ENCODE measurements at places on chromosomes 5 and 9.

DNA sequence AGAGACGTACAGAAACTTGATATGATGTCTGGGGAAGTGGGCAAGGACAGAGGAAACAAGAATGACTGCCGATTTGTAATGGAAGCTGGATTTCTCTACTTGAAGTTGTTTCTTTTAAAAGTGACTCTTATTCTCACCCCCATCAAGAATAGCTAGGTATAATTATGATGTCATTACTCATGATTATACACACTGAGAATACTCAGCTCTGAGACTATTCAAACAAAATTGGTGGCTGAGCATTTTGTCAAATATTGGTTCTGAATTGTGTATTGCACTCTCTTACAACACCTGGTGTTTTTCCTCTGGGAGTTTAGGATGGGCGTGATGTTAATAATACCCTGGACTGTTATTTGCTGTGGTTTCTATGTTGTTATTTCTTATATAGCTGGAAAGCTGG is 46.3 kb downstream of the MAST4 start:
- DNase-seq = no peak

DNA sequence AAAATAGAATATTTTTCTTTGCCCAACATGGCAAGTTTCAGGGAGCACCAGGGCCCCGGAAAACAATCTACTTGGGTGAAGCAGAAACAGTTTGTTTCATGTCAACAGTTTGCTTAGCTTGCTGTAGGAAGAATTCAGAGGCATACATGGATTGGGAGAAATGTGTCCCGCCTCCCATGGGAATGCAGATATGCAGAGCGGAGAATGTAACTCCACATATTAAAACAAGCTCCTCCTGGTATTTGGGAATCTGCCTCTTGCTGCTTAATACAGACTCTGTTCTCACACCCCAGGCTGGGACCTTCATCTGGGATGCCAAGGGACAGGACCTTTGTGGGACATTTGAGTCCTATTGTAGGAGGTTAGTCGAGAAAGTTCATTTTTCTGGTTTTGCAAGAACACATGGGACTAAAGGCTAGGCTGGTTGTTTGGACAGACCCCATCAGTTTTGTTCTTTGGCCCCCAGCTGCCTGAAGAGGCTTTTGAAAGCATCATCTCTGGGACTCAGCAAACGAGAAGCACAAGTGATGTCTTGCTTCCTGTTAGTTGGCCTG is 220.5 kb upstream of the ADRA1B start:
- no peak for DNase-seq

DNA sequence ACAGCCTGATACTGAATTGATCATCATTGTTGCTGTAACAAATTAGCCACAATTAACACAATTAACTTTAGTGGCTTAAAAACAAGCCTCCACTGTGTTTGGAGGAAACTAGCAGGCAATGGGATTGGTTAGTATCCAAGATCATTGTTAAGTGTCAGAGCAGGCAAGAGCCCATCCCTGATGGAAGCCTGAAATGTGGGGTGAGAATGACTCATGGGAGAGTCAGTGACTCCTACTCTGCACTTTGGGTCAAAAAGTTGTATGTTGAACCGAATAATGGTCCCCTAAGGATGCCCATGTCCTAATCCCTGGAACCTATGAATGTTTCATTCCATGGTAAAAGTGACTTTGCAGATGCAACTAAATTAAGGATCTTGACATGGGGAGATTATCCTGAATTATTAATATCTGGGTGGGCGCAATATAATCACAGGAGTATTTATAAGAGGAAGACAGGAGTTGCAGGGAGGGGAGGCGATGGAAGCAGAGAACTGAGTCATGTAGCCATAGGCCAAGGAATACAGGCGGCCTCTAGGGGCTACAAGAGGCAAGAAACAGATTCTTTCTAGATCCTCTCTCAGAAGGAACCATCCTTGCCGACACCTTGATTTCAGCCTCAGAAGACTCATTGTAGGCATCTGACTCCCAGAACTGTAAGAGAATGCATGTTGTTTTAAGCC is 28.8 kb downstream of the ALG2 start:
- no peak for DNase-seq

DNA sequence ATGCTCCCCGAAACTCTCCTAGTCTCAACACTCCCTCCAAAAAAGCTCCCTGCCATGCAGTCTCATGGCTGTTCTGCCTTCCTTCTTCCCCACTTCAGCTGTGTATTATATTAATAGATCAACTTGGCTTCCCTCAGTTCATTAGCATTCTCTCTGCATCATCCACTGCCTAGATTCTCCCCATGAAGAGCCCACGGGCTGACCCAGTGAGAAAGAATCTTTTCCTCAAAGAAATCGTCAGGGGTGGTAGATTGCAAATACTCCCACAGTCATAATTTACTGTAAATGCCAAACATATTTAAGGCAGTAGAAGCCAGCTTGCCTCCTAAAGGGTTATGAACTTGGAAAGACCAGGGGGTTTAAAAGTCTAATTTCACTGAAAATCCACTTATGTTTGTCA is 33.5 kb downstream of the GNA14 start:
- no peak for DNase-seq

DNA sequence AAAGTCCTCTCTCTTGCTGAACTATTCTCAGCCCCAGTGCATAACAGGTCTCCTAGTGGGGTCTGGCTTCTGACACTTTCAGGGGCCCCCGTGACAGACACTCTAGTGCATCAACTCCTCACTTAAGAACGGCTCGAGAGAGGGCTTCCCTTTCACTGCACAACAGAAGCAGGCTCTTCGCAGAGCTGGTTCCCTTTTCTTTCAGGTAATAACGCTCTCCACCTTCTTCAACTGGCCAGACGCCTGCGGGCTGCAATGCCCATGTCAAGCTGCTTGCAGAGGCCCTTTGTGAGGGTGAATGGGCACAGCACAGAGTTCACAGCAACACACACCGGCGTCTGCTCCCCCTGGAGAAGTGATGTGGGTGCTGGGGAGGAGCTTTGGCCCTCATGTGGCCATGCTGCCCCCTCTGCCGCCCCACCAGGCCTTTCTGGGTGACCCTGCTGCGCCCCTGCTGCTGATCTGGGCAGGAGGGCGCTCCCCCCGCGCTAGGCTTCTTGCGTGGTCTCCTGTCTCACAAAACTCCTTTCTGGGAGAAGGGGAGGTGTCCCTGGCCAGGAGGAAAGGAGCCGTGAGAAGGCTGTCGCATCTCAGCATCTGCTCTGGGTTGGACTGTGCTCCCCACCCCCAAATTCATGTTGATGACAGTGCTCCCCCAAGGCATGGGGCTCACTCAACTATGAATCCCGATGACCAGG is 2.4 kb downstream of the MRPL36 start:
- DNase-seq = no peak

- DNase-seq = no peak
Measured at GRCh38 chr9:71271602-71272001, 150.2 kb upstream of the TRPM3 start.

DNA sequence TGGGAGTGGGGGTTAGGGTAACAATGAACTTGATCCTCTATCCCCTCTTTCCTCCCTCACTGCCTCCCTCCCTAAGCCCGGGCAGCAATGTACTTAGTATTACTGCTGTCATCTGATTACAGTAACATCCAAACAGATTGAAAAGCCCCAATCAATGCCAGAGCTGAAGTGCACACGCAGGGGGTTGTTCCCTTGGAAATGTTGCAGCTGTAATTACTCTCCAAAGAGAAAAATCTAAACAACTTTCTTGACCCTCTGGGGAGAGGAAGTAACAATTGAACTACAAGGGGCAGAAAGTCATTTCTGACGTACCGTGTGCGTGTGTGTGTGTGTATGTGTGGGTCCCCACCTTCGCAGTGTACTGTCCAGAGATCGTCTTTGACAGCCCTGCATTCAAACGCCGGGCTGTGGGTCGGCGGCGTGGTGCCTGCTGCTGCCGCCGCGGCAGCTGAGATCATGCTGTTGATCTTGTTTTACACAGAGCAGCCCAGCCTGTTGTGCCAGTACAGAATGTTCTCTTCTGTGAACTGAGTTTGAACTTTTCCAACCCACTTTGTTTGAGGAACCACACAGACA is 66.0 kb upstream of the KLF9 start:
- DNase-seq = no peak
